ENCODE measurements at places on chromosomes 7 and 10.

DNA sequence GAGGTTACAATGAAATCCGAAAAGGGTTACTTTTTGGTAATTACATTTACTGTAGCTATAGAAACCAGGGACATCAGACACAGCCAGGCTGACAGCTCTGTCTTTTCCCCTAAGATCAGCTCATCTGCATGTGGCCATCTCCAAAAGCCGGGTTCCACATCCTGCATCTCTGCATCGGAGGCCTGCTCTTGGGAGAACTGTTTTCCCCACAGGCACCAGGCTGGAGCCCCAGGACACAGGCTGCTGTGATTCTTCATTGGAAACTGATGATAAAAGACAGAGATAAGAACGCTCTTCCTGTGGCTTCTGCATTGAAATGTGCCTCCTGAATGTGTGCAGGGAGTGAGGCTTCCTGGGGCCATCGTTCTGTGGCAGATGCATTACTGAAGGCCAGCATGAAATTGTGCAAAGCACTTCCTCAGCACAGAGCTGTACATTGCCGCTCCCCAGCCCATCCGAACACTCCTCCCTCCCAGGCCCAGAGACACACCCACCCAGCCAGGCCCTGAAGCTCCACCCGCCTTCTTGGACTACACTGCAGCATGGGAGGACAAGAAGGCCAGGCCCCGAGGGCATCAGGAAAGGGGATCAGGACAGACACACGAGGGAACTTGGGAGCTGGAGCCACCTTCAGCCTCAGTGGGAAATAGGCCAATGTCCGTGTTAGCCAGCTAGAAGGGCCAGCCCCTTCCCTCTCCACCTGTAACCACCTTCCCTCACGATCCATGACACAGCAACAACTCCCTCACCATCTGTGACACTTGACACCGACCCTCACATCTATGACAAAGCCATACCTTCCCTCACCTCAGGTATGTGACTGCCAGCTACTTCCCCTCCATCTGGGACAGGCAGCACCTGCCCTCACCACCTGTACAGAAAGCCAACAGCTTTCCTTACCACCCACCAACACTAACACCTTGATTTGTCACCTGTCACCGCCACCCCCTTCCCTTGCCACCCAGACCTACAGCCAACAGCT, 113.2 kb downstream of the GRID1 start:
- peak; percentile 42 for DNase-seq

DNA sequence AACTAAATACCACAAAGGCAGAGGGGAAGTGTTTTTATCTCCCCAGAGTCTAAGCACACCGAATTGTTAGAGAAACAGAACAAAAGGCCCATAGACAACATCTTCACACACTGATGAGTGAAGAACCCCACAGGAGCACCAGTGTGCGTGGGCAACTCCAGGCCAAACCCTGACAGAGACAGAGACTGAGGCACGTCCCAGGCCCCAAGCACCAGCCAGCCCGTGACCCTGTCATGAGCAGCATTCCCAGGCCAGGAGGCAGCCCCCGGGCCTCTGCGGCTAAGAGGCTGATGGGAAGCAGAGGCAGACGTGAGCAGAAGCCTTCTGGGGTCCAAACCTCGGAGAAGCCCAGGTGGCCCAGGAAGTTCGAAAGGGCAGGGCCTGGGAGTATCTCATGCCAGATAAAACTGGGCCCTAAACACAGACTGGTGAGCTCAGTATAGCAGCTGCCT, 184.4 kb downstream of the TCERG1L start:
- no peak for DNase-seq

GRCh38 chr7:48101352-48101751, 12.3 kb downstream of the UPP1 start:
- DNase-seq = no peak

GRCh38 chr10:124763267-124763666, 19.1 kb upstream of the FAM53B start:
- DNase-seq = no peak

GRCh38 chr10:76885816-76886215, 751.8 kb downstream of the KCNMA1 start:
- DNase-seq = no peak

DNA sequence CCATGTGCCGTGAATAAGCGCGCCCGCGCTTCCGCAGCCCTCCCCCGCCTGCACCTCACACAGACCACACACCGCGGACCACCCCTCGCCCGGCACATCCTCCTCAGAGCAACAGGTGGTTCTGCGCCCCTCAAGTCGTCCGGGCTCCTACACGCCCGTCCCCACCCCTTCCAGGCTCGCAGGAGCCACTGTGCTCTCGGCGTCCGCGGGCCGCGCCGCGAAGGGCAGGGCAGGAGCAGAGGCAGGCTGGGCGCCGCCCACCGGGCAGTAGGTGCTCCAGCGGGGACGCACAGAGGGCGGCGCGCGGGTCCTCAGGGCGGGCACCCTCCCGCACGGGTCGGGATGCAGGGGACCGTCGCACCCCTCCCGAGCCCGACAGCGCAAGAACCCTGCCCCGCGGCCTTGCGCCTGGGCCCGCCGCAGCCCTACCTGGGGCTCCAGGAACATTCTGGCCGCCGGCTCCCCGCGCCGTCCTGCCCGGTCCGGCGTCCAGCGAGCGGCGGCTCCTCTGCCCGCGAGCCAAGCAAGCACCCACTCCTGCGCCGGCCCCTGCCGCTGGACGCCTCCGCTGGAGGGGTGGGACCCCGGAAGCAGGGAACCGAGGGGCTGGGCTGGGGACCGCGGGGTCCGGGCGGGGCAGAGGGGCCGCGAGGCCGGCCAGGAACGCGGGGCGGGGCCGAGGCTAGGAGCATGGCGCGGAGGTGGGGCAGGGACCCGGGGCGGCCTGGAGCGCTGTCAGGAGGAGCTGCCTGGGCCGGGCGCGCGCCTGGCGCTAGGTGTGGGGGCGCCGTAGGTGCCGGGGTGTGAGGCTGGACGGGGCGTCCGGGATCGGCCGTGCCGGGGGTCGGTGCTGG, 37.4 kb downstream of the RASGEF1A start:
- peak; percentile 48 for DNase-seq

- no peak for DNase-seq
These were observed 84.0 kb downstream of the ADARB2 start for GRCh38 chr10:1653321-1653720.

DNA sequence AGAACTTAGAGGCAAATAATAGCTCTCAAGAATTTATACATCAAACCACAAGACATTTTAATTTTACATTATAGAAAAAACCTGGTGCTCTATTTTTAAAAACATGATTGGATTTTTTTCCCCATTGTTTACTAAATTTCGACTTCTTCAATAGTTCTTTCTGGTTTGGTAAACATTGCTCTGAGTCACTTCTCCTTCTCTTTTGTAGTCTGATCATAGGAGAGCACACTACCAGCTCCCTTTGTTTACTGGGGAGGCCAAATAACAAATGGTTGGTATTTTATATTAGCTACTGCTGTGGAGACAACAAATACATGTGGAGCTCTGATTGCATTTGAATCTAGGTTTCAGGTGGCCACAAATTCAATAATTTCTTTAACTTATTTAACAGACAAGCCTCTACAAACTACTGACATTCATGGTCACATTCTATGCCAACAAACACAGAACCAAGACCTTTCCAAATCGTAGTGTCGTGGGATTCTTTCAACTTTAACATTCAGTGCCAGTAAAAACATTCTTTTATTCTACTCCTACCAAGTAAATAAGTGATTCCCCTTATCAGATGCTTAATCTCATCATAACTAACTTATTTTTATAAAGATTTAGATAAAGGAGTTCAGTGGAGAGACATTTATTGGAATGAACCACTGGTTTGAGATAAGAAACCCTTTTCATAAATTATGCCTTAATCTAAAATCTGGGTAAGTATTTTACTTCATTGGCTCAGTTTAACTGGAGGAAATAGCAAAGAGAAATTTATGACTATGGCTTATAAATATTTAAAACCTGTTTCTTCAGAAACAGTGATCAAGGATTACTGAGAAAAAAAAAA, 17.7 kb upstream of the FXYD4 start:
- no peak for DNase-seq

DNA sequence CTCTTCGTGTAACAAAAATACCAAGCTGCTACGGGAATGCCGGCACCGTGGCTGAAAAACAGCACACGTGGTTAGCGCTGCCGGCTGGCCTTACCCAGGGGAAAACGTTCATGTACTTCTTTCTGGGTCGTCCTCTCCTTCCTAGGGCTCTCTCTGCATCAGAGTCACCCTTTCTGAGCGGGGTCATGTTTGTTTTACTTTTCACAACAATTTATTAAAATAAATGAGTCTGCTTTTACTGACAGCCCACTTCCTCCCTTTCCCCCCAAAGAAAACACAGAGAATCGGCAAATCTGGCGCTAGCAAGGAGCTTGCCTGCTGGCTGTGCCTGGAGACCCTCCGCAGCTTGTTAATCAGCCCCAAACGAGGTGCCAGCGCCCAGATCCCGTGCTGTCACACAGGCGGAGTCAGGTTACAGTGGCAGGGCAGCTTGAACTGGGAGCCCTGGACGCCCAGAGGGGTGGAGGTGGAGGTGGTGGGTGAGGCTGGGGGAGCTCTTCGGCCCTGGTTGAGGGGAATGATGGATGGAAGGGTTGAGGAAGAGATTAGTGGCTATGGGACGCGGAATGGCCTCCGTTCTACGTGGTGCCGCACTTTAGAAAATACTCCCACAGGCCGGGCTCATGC, 162.2 kb upstream of the TNS3 start:
- no peak for DNase-seq

GRCh38 chr10:77417806-77418640, 219.6 kb downstream of the KCNMA1 start:
- DNase-seq = no peak

GRCh38 chr7:47780555-47780954, 167.7 kb downstream of the PKD1L1 start:
- DNase-seq = no peak

DNA sequence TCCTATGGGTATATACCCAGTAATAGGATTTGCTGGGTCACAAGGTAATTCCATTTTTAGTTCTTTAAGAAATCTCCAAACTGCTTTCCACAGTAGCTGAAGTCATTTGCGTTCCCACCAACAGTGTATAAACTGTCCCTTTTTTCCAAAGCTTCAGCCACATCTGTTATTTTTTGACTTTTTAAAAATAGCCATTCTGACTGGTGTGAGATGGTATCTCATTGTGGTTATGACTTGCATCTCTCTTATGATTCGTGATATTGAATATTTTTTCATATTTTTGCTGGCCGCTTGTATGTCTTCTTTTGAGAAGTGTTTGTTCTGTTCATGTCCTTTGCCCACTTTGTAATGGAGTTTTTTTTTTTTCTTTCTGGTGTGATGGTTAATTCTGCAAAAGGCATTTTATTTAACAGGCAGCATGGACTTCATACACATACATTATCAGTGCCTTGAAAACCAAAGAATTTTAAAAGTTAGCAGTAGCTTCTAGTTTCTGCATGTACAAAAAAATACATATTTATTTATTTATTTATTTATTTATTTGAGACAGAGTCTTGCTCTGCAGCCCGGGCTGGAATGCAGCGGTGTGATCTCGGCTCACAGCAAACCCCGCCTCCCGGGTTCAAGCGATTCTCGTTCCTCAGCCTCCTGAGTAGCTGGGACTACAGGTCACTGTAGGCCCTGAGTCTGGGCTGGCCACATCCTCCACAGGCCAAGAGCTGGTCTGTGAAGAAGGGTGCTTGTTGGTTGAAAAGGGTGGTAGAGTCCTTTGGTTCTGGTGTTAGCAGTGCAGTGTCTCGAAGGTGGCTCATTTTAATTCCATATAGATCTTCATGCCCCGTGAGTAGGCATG, 32.3 kb downstream of the AGR3 start:
- no peak for DNase-seq

- no peak for DNase-seq
These were observed 67.9 kb upstream of the CFAP46 start for GRCh38 chr10:133010095-133010842.

DNA sequence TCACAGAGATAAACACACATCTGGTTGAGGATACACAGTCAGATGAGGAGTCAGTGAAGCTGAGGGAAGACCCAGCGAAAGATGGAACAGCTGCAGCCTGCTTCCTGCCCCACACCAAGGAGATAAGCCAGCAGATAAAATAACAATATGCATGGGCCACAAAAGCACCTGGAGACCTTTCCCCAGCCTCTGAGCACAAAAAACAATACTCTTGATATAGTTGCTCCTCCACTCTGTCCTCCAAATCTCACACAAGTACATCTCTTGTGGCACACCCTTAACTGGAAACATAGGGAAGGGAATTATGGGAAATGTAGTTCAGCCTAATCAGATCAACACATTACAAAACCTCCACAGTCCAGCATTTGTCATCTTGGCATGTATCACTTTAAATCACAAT, 9.7 kb upstream of the FHIP2A start:
- DNase-seq = no peak

GRCh38 chr10:106741006-106741530, 423.4 kb downstream of the SORCS1 start:
- no peak for DNase-seq

DNA sequence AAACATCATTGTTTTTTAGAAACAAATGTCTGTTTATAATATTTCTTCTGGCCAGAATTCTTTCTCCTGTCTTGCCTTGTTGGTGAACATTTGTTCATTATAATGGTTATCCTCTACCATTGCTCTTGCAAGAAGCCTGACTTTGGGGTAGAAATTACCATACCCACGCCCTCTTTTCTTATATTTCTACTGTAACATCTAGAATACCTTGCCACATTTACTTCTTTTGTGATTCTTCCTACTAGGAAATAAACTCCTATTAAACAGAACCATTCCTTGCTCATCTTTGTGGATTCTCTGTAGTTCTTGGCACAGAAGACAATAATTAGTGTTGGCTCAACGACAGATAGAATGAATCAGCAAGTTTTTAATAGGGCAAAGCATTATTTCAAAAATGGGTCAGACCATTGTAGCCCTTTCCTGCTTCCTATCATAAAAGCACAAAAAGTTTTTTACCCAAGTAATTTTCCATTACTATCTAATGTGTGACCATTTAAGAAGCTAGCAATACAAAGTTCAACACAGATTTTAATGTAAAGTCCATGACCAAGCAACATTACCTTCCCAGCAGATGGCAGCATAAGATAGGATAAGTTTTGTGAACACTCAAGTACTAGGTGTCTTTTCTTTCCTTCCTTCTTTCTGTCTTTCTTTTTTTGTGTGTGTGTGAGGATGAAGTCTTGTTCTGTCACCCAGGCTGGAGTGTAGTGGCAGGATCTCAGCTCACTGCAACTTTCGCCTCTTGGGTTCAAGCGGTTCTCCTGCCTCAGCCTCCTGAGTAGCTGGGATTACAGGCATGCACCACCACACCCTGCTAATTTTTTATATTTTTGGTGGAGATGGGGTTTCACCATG, 270.4 kb downstream of the HGF start:
- DNase-seq = no peak

DNA sequence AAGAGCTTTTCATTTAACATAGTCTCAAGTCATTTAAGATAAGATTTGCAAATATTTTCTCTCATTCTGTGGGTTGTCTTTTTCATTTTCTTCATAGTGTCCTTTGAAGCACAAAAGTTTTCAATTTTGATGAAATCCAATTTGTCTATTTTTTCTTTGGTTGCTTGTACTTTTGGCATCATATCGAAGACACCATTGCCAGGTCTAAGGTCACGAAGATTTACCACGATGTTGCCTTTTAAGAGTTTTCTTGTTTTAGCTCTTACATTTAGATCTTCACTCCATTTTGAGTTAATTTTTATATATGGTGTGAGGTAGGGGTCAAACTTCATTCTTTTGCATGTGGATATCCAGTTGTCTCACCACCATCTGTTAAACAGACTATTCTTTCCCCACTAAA, 34.7 kb downstream of the TMEM270 start:
- no peak for DNase-seq

GRCh38 chr10:2839081-2839725, 228.1 kb upstream of the PFKP start:
- peak; percentile 55 for DNase-seq

Measured in WERI-Rb-1 (cell line).